Stimulated activated naive CD8-positive, alpha-beta T cell treated with anti-CD3 and anti-CD28 coated beads, Interleukin-15, amount 100 ng/mL, for 72 hours (primary cell): ENCODE measurements at places on chromosomes 7 and 10.

DNA sequence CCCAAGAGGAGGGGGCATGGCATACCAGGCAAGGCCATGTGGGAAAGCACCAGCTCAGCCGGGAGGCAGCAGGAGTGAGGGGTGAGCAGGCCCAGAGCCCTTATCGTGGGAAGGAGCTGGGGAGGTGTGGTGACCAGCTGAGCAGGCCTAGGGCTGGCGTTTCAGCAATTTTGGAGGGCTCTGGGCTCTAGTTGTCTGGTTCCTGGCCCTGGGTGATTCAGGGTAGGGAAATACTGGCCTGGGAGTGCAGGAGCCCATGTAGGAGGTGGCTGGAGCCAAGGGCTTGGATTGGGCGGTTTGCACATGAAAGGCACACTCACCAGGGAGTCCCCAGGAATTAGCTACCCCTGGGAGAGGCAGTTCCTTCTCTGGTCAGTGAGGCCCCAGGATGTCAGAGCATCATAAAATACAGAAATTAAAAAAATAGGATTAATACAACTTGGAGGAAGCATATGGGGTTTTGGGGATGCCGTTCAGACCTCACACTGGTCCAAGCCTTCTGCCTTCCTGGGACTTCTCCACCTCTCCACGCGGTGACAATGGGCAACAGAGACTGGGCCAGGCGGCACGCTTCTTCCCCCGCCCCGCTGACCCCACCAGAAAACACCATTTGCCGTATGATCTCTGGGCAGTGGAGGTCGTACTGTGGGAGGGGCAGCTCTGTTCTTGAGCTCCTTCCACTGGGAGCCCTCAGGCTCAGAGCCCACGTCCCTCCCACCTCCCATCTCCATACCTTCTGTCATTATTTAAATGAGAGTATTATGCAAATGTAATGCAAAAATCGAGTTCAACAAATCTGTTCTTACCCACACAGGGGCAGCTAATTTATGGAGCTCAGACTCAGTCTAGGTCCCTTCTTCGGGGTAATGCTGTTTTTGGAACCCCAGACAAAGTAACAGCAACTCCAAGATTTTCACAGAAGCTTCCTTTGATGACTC is 133.0 kb upstream of the FAM20C start:
- no peak for DNase-seq

GRCh38 chr10:76549171-76549570 is 1088.4 kb downstream of the KCNMA1 start:
- no peak for DNase-seq

- no peak for DNase-seq
These were observed 6.6 kb upstream of the EBF3 start for GRCh38 chr10:129970465-129971364.

- DNase-seq, result no peak
These were observed 74.3 kb downstream of the CFAP46 start for GRCh38 chr10:132867801-132868644.

GRCh38 chr7:134804351-134804750 is 24.9 kb downstream of the CALD1 start:
- no peak for DNase-seq

DNA sequence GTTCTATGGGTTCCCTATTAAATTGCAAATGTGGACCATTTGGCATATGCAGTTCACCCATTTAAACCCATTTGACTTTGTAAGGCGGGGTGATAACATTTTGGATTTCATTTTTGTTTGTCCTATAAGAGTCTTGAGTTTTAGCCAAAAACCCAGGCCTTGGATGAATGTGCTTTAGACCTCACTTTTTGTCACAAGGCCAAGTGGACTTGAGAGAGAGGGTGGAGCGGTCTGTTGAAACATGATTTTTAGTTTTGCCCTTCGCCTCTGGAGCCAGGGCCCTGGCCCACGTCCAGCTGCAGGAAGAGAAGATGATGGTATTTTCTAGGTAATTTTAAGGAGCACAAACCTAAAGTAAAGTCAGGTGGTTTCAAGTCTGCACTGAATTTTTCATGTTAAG is 260.1 kb downstream of the SLC25A13 start:
- DNase-seq, result no peak

DNA sequence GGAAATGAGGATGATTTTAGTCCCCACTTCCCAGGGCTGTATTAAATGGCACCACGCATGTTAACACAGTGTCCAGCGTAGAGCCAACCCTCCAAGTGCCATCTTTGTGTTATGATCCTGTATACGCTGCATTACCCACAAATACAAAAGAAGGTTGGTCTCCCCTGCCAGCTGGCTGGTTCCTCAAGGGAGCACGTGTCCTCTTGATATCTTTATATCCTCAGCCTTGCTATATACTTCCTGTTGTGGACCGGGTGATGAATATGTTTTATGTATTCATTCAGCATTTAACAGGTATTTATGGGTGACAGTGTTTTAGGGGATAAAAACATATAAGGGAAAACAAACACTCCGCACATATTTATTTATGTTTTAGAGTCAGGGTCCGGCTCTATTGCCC is 23.2 kb upstream of the PRRT4 start:
- DNase-seq, result no peak
